Activated CD4-positive, CD25-positive, alpha-beta regulatory T cell (primary cell): ENCODE measurements at places on chromosomes 16 and 17.
A peak's percentile ranks its signal among the peaks of the same experiment; 100 is the strongest.

DNA sequence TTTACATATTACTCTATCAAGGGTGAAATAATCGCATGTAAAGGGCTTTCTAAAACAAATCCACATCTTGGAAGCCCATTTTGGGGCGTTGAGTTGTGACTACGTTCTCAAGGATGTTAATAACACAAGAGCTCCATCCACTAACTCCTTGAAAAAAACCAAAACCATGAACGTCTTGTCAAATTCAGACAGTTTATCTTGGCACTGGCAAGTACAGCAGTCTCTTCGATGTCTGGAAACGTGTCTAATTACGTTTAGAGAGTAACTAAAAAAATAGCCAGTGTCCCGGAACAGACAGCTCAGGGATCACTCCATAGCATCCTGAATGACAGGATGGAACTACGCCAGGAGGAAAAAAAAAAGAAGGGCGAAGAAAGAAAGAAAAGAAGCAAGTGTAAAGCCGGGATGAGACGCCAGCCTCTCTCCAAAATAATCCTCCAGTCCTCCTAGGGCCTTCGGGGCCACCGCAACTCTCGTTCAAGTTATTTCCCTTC lies 954 bp downstream of the MYO1D start:
- DNase-seq = no peak

DNA sequence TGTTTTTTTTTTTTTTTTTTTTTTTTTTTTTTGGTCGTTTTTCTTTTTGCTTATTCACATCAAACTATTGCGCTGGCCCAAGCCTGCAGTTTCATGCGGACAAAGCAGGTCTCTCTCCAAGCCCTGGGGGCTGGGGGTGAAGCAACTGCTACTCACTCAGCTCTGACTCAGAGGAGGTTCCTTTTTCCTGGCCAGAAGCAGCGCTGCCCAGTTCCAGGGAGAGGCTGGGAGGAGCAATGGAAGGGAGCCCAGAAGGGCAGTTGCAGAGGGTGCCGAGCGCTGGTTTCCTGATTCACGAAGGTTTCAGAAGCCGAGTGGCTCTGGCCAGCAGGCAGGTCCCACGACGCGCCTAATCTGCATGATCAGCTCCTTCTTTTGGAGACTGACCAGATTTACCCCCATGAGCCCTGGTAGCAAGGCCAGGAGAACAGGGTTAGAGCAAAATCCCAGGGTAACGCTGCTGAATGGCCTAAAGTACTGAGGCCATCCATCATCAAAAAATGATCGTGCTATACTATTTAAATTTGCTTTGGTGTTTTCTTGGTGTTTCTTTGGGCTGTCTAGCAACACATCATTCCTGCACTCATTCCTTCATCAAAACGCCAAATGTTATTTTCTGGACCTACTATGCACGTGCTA lies 144.7 kb upstream of the SOX9 start:
- no peak for DNase-seq

GRCh38 chr16:3459401-3460090 lies 16.1 kb downstream of the NAA60 start:
- no peak for DNase-seq

GRCh38 chr17:29757788-29758187 lies 135.1 kb upstream of the CORO6 start:
- DNase-seq = no peak

- no peak for DNase-seq
Measured at GRCh38 chr17:67801626-67802175, 23.6 kb upstream of the BPTF start.

- no peak for DNase-seq
Measured at GRCh38 chr16:28923652-28924398, 1.2 kb downstream of the RABEP2 start.

DNA sequence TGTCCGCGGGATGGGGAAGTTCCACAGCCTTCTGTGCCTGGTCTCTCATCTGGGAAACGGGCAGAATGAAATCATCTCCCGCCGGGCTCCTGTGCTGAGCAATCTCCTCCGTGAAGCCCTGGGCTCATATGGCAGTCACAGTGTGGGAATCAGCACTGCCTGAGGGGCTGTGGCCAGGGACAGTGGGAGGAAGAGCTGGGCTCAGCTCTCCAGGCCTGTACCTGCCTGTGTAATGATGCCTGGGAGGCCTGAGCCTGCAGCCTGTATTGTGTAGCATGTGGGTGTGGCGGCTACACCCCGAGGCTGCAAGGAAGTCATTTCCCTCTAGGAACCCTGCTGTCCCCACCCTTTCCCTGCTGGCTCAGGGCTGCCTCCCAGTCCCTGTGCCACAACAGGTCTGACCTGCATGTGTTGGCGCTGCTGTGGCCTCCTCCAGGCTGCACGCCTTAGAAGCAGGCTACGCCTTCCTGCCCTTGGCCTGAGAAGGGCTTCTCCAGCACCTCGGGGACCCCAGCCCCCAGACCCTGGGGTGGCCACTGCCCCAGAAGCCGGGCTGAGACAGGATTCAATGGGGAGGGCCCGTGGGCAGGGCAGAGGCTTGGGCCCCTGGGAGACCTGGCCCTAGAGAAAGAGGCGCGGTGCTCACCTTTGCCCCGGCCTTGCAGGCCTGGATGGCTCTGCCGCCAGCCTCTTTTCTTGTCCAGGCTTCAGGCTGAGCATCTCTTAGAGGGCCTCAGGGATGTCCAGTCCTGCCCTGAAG lies 2.1 kb downstream of the ITGB4 start:
- DNase-seq = no peak

GRCh38 chr17:78184351-78184750 lies 2.5 kb downstream of the TK1 start:
- no peak for DNase-seq

DNA sequence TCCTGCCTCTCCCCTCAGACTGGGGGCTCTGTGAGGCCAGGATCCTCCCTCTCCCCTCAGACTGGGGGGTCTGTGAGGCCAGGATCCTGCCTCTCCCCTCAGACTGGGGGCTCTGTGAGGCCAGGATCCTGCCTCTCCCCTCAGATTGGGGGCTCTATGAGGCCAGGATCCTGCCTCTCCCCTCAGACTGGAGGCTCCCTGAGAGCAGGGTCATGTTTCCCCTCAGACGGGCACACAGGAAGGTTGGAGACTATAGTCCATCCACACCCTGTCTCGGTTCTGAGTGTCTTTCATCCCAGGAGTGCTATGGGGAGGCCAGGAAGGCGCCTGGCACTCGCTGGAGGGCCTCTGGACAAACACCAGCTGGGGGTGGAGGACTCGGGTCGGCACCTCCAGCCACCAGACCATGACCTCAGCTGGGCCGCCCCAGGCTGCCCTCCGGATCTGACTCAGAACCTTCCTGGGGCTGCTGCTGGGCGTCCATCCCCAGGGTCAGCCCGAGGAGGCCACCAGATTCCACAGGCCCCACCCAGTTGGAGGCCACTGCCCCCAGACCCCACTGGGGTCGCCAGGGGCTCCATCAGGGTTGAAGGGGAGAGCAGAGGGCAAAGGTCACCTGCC lies 21.9 kb upstream of the DLX4 start:
- no peak for DNase-seq

DNA sequence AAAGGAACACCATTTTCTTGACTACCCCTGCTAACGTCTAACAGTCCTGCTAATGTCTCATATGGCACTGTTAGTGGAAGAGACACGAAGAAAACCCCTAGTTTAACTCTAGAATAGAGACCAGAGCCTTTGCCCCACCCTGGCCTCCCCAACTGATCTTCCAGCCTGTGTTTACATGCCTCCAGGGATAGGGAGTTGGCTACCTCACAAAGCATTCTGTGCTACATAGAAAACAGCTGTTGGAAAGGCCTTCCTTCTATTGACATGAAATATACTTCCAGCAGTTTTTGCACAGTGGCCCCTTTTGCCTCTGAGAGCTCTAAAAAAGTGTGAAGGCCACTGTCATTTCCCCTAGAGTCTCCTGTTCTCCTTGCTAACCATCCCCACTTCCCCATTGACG lies 73.1 kb downstream of the ASIC2 start:
- no peak for DNase-seq

DNA sequence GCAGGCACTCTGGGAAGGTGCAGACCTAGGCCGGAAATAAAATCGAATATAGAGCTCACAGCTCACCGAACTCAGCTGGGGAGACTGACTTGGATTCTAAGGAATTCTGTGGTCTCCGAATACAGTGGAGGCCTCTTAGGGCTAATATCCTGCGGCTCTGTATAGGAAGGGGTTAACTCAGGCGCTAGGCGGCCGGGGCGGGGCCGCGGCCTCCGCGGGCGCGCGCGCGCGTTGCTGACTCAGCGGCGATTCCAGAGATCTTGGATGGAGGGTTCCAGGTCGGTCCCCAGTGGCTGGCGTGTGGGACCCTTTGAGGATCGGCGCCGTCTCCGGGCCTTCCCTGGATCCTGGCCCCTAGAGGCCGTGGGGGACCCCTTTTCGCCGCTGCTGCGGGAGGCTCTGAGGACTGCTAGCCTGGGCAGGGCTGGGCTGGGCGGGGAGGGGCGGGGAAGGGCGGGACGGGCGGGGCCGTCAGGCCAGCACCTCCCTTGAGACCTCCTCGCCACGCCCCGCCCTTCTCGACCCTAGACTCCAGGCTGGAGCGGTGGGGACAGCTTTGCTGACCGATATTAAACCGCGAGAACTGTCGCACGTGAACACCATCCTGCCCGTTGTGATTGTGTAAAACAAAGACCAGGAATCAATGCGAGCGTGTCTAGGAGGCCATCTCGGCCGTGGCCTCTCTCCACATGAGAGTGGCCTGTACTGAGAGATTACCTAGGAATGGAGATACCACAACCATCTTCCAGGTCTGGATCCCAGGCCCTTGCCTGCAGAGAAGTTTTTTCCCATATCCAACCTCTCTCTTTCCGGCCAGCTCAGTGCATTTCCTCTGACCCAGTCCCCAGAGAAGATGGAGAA lies 1.4 kb upstream of the PLEKHH3 start:
- DNase-seq = peak; percentile 52

DNA sequence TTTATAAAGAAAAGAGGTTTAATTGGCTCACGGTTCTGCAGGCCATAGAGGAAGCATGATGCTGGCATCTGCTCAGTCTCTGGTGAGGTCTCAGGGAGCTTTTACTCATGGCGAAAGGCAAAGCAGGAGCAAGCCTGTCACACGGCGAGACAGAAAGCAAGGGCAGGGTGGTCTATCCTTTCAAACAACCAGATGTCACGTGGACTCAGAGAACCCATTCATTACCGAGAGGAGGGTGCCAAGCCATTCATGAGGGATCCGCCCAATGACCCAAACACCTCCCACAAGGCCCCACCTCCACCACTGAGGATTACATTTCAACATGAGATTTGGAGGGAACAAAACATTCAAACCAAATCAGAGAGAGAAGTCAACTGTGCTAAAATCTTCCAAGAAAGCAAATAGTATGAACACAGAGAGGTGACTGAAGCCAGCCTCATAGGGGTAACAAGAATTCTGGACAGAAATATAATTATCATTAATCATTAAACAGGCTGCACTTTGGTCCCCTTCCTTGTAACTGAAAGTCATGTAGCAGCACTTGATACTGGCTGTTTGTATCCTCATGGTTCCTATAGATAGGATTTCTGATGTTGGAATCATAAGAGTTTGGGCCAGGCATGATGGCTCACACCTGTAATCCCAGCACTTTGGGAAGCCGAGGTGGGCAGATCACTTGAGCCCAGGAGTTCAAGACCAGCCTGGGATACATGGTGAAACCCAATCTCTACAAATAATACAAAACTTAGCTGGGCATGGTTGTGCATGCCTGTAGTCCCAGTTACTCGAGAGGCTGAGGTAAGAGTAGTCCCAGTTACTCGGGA lies 52.5 kb upstream of the B4GALNT2 start:
- DNase-seq = no peak

- no peak for DNase-seq
Measured at GRCh38 chr17:27551701-27552248, 79.2 kb upstream of the LGALS9 start.

GRCh38 chr16:85659805-85660511 lies 28.8 kb downstream of the GINS2 start:
- DNase-seq = peak; percentile 31

DNA sequence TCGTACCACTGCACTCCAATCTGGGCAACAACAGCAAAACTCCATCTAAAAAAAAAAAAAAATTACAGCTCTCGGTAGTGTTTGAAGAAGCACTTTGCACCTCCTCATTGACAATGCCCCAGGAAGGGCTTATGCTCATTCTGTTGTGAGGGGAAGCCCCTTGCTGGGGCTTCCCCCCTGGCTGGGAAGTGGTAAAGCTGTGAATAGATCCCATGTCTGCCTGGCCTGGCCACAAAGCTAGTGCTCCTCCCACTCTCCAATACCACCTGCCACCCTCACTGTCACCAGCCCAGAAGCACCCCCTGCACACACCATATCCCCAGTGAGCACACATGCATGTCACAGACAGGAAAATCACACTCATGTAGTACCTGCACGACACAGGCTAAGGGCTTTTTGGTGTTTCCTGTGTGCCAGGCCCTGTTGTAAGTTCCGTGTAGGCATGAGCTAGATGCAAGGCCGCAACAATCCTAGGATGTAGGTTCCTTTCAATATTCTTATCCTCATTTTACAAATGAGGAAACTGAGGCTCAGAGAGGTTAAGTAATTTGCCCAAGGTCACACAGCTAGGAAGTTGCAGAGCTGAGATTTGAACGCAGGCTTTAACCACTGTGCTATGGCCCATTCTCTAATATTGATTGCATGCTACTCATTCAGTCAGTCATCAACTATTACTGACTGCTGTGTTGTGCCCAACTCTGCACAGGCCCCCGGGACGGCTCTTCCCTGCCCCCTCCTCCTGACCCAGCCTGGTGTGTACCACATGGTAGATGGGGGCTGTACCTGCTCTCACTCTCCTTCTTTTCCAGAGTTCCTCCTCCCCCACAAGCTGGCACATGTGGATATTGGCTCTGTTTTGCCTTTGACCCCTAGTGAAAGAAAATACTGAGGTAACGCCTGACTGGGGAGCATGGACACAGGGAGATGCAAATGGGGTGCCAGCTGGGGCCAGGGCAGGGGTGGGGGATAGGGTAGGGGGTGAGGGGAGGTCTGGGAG lies 11.9 kb upstream of the COL1A1 start:
- DNase-seq = no peak

- no peak for DNase-seq
Measured at GRCh38 chr17:16037636-16038035, 38.0 kb downstream of the TTC19 start.

DNA sequence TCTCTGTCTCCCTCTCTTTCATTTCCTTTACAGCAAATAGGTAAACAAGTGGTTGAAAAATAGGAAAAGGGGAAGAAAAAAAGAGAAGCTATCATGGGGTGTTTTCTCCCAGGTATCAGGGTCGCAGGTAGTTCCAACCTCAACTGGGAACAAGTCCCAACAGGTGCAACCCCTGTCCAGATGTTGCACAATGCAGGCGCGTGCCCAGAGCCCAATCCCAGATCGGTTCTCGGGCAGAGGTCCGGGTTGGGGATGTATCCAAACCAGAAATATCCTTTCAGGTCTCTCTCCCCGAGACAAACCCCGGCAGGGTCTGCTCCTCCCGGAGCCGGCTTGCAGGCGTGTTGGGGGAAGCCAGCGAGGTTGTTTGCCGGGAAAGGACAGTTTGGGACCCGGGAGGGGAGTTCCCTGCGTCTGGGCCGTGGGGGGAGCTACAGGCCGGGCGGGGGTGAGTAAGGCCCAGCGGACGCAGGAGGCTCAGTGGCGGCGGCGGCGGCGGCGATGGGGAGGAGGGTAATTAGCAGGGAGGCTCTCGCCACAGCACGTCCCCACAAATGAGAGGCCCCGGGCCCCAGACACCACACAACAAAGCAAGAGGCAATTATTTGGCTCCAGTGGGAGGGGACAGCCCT lies 21.2 kb upstream of the SP6 start:
- DNase-seq = no peak

GRCh38 chr17:8940866-8941471 lies 24.5 kb downstream of the PIK3R5 start:
- DNase-seq = no peak

GRCh38 chr17:6231886-6232731 lies 161.9 kb downstream of the WSCD1 start:
- no peak for DNase-seq

GRCh38 chr17:10352893-10353292 lies 19.9 kb downstream of the MYH13 start:
- DNase-seq = no peak
